ENCODE measurements at places on chromosomes 6 and 20.

DNA sequence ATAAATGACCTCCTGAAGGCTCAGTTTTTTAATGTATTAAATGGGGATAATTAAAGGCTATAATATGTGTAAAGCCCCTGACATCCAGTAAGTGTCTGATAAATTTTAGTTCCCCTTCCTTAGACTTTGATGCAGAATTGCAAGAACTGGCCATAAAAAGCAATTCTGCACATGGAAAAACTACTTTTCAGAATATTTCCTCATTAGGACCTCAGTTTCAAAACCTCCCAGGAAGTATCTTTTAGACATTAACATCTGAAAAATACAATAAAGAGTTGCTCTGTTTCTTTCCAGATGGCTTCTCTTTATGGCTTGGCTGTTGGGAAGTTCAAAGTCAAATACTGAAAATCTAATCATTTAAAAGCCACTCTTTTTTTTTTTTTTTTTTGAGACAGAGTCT is 106.3 kb upstream of the ZNF217 start:
- DNase-seq = no peak

DNA sequence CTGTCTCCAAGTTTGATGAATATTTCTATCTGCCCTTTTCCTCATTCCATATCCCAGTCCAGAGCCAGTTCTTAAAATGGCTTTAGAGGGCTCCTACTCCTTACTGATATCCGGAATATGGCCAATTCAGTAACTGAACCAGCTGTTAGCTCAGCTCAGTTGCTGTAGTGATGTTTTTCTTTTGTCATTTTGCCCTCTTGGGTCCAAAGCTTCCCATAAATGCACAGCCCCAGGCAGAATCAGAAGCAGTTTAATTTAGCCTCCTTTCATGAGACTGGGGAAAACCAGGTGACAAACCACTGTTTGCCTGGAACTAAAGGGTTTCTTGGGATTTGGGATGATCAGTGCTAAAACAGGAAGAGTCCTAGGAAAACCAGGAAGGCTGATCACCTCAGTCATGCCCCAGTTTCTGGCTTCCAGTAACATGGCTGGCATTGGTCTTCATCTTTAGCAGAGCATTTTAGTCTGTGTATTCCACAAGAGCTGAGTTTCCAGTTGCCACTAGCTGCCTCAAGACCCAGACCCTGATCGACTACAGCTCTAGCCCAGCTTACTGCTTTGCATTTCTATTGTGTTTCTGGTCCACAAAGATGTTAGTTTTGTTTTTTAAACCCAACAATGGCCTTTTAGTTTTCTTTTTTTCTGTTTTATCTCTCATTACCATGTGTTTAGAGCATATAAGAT is 40.6 kb upstream of the REV3L start:
- DNase-seq = no peak

DNA sequence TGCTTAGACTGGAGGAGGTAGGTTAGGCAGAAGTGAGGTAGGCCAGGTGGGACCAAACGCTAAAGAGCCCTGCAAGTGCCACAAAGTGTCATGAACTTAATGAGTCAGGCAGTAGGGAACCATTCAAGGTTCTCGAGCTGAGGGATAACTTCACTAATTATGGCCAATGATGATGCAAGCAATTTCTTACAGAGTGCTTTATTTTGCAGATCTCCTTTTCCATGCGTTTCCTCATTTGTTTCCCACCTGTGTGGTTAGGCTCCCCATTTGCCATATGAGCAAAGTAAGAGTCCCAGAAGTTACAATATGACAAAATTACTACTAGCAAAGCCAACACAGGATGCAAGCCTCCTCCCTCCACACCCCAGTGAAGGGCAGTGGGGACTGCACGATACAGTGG is 36.5 kb upstream of the PSMF1 start:
- DNase-seq = no peak

DNA sequence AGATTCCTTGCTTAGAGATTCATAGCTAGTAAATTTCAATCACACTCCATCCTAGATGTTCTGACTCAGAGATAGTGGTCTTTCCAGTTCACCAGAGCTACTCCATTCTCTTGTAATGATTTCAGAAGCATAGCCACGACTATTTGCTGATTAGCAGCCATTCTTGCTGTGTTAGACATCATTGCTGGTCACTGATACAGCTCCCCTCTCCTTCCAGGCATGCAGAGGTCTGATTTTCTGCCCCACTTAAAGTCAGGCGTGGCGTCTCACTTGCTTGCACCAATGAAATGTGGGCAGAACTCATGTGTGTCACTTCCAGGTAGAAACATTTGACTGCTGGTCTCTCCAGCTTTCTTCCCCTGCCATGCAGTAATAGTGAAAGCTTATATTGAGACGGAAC is 168.9 kb upstream of the JARID2 start:
- peak; percentile 64 for DNase-seq

DNA sequence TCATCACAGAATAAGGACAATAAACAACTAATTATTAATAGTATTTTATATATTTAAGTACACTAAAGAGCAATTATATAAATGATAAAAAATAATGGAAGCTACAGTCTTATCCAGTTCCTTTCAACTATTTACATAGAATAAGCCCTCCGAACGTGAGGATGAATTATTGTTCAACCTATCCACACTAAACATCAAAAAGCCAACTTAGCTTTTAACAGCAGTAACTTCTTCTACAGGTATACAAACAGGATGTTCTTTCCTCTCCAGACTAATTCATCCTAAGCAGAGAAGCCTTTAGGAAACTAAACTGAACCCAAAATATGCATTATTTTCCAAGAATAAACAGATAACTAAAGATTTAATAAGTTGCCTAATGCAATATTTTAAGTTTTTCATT is 2.3 kb downstream of the FKBP5 start:
- no peak for DNase-seq

- DNase-seq = no peak
Observed at GRCh38 chr6:41036186-41036585, 2.8 kb downstream of the UNC5CL start.

GRCh38 chr6:63437058-63437457 is 117.3 kb upstream of the LGSN start:
- DNase-seq = no peak

DNA sequence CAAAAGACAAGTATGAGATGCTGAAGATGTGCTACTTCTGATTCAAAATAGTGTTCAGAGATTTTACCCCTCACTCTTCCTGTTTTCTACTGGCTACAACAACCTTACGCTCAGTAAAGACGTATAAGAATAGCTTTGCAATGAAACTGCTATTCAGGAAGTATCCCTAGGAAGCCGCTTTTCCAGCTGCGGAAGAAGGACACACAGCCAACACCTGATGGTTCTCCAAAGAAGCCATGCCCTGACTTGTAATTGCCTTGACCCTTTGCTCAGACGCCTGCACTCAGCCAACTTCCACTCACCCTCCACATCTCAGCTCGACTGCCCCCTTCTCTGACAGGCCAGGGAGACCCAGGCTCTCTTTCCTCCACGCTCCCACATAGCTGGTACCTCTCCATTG is 111.6 kb downstream of the DTNBP1 start:
- no peak for DNase-seq

- DNase-seq = no peak
Observed at GRCh38 chr6:152750694-152751093, at the start of gene VIP. TSS of gene VIP (plus strand) at chr6:152750797. CDS start at chr6:152752178, 1,381 bp downstream.

DNA sequence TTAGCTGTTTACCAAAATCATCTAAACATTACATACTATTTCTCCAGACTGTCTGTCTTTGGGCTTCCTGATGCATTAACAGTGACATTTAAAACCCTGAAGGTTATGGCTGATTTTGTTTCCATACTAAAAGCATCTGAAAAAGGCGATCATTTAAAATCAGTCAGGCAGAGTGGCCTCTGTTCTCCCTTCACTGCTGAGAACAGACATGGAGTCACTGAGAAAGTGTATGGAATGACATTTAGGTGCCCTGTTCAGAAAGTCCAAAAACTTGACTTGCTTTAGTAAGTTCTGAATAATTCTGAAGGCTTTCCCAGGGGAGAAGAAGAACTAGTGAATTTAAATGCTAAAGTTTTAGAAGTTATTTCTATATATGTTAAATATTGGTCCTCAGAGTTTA is 83.0 kb downstream of the MAP7 start:
- no peak for DNase-seq

- no peak for DNase-seq
Observed at GRCh38 chr6:101394936-101395335, 1.4 kb downstream of the GRIK2 start.

DNA sequence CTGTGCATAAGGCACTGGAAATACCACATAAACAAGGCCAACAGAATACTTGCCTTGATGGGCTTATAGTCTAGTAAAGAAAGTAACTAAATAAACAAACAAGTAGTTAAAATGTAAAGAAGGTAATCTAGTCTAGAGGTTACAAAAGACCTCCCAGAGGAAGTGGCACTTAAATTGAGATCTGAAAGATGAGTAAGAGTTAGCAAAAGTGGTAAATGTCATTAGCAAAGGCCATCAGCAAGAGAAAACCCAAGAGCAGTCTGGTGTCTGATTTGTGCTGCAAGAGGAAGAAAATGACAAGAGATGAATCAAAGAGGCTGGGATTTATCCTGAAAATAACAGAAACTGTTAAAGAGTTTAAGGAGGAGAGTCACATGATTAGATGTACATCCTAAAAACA is 96.6 kb upstream of the SMLR1 start:
- no peak for DNase-seq

GRCh38 chr6:160967351-160967750 is 24.2 kb upstream of the MAP3K4 start:
- no peak for DNase-seq

- DNase-seq = no peak
Observed at GRCh38 chr6:133577851-133578250, 311.1 kb upstream of the TCF21 start.

GRCh38 chr20:61129311-61129710 is 122.8 kb upstream of the CDH4 start:
- no peak for DNase-seq

DNA sequence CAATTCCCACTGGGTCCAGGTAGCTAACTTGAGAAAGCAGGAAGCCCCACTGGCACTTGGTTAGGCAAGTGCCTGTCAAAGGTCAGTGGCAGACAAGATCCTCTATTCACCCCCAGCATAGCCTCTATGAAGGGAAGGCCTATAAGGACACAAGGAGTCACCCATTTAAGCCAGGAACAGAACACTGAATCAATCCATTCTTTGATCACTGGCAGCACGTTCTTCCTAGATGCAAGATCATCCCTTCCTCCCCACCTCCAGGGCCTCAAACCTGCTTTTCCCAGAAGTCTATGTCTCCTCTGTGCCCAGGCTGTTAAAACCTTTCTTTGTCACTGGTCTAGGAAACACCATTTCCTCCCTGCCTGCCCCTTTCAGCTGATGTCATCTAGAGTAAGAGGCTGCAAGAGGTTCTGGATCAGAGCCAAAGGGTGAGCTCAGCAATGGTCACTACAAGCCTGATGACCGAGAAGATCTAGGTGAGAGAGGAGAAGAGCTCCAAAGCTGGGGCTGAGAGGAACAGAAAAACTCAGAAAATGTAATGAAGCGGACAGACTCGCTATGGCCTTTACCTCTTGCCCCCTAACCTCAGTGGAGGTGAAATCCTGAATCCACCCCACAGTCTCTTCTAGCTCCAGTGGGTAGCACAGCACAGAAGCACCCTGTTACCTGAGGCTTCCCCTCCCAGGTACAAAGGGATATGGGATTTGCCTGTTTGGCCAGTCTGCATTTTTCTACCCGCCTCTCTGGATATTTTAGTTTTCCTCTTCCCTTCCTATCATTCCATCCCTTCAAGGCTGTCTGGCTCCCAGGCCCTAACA is 1.8 kb downstream of the GTPBP2 start:
- DNase-seq = peak; percentile 92

- no peak for DNase-seq
Observed at GRCh38 chr6:21478883-21479539, 114.5 kb upstream of the SOX4 start.

DNA sequence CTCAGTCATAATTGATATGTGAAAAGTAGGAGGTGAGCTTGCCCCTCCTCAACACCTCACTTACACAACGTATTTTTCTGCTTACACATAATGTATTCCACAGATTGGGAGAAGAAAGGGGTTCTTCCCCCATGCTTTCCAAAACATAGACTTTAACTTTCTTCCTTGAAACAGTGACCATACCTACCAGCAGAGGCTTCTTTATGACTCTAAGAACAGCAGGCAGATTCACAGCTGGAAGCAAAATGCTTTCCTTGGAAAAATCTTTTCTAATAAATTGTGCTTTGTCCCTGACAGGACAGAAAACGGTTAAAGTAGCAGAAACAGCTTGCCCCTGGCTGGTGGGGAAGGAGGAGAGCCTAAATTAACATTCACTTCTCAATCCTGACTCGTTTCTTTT is 629.1 kb upstream of the IMPG1 start:
- DNase-seq = no peak

GRCh38 chr20:20019123-20019522 is 2.0 kb downstream of the NAA20 start:
- no peak for DNase-seq

DNA sequence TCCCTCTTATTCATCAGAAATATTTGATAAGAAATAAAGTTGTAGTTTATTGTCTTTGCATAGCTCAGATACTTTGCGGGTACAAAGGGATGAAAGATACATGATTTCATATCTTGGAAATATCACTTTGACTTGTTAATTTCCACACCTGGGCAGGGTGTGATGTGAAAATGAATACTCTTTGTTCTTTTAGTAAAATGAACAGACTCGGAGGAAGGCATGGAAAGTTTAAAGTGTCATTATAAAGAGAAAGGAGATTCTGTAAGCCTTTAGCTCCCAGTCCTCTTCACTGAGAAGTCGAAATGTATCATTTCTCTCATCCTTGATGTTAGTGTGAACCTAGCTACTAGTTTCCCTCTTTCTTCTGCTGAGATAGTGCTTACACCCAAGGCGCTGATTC is 36.7 kb upstream of the AKIRIN2 start:
- DNase-seq = no peak

DNA sequence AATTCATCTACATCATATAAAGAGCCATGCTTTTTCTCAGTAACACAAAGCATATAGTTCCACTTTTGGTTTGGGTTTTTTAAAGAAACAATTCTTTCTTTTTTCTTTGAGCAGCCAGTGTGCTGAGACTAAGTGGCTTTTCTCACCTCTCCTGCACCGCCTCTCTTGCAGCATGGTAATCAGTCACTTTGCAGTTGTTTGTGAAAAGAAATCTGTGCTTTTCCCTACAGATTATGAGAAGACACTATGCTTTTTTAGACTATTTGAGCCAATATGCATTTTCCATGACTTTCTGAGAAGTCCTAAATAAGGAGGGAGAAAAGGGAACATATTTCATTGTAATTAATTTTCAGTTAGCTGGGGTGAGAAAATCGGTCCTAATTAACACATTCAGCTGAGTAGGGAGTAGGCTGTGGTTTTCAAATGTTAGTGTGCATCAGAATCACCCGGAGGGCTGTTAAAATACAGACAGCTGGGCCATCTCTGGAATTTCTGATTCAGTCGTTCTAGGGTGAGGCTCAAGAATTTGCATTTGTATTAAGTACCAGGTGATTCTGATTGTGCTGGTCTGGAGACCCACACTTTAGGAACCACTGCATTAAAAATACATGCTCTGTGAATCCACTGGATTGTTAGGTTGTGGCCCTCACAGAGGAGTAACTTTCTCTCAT is 155.2 kb downstream of the TINAG start:
- no peak for DNase-seq

All from epithelial cell of proximal tubule (primary cell).